Activated effector memory CD4-positive, alpha-beta T cell treated with anti-CD3 and anti-CD28 coated beads, Interleukin-2, amount 50 U/mL, for 16 hours (primary cell): ENCODE measurements at places on chromosomes 12 and 14.

DNA sequence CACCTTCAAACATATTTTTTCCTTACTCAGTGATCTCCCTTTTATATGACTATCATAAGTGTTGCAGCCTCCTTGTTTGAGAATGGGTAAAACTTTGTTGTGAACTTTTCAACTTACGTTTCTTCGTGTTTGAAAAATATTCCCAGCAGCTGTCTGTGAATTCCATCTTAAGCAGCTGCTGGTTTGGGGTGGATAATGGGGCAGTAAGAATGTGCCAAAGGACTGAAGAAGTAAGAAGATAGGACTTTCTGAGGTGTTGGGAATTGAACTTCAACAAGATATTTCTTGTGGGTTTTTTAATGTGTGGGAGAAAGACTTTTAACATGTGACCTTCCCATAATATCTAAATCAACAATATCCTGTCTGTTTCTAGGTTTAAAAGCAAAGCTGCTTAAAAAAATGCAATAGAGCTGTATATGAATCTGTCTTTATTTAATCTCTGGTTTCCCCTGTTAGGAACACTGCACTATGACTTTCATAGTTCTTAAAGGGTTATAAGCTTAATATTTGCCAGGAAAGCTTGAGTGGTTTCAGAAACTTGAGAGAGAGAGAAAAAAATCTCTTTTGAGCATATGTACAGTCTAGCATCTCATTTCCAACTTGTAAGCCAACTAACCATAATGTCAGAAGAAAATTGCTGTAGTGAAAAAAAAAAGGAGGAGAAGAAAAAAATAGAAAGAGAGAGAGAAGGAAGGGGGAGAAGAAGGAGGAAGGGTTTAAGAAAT, 1659.2 kb upstream of the FLRT2 start:
- no peak for DNase-seq

DNA sequence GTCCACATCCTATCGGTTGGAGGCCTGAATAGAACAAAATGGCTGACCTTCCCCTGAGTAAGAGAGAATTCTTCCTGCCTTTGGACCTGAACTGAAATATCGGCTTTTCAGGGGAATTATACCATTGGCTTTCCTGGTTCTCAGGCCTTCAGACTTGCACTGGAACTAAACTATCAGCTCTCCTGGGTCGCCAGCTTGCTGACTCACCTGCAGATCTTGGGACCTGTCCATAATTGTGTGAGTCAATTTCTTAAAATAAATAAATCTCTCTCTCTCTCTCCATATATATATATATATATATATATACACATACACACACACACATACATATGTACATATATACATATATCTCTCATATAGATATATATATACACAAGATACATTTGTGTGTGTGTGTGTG, 41.6 kb downstream of the KCNK10 start:
- DNase-seq: no peak

GRCh38 chr12:1309613-1310012, 284.8 kb downstream of the FBXL14 start:
- no peak for DNase-seq

DNA sequence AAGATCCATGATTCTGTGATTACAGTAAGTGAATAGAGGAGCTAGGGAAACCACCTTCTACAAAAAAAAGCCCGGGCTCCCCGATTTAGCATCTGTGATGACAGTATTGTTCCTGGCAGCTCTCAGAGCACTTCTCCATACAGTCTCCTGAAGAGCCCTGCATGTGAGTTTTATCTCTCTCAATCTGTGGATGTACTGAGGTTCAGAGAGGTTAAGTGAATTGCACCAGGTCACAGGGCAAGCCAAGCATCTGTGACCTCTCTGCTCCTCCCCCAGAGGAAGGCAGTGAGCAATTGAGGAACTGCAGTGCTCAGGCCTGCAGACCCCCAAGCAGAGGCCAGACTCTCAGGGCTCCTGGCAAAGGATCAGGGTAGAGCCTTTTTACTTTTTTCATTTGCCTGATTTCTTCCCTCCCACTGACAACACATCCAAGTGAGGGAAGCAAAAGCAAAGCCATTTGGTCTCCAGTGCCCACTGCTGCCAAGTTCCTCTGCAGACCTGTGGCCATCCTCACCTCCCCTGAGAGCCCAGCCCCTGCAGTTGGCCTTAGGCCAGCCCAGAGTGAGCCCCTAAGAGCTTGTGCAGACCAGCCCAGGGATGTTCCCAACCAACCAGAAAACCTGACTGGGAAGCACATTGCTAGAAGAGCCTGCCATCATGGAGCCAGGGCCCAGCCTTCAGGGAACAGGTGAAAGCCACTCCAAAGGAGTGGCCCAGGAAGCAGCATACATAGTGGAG, 47.6 kb upstream of the PNMA1 start:
- DNase-seq: no peak

GRCh38 chr14:32478050-32478449, 149.0 kb downstream of the AKAP6 start:
- DNase-seq: no peak
